ENCODE measurements at places on chromosomes 13 and 19. TPM values are rescaled to one million over a fixed set of nuclear protein-coding genes. Genes with fewer than 3 reads are reported as not detected.

GRCh38 chr13:91058919-91059318, 288.6 kb upstream of the MIR17HG start:
- no peak for DNase-seq

DNA sequence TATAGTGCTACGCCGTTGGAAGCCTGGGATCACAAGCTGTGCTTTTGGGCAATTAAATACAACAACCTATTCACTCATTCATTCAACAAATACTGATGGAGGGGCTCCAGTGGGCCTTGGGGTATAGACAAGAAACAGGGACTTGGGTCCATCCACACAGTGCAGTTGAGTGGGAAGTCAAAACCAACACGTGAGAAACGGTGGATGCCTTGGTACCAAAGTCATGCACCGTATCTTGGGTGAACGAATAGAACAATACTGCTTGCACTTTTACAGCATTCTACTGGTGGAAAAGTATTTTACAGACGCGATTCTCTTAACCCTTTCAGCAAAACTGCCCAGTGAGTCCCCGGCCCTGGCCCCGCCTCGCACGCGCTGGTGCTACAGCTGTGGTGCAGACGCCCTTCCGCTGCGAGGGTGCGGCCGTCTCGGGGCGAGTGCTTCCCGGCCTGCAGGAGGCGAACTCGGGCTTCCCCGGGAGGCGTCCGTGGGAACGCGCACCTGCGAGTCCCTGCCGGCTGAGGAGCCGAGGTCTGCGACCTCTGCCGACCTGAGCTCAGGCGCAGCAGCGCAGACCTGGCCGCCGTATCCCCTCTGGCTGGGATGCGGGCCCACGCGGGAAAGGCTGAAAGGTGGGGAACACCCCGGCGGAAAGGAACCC, 8.3 kb downstream of the TNFRSF19 start:
- DNase-seq, result no peak

Gene INSR
- total RNA-seq, result 116 TPM

GRCh38 chr19:50252111-50252886, 48.9 kb downstream of the MYH14 start:
- no peak for DNase-seq

GRCh38 chr13:23792680-23793079, 96.5 kb downstream of the MIPEP start:
- no peak for DNase-seq

Gene CD22
- 1.4 TPM for total RNA-seq

Gene SLC17A7
- 2.8 TPM for total RNA-seq

- no peak for DNase-seq
Measured at GRCh38 chr13:25501231-25501630, 129.5 kb downstream of the ATP8A2 start.

- DNase-seq, result no peak
Measured at GRCh38 chr13:62687732-62688131, 1272.1 kb upstream of the PCDH20 start.

Gene CYP4F12
- 4.7 TPM for total RNA-seq

DNA sequence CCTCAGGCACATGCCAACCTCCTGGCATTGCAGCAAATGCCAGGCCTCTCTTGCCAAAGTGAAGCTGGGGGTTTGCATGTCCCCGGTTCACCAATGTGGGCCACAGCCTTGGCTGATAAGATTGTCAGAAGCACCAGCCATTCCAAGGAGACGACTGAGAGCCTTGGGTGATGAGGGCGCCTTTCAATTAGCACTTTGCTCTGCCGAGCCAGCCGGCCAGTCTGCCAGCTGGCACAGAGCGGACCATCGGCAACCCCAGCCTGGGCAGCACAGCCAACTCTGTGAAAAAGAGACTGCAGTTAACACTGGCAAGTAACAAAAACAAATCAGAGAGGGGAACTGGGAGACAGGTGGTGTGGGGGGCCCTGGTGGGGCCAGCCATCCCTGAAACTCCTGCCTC, 67.3 kb downstream of the EFNB2 start:
- DNase-seq, result no peak

Gene PTGIR
- total RNA-seq, result 106 TPM

DNA sequence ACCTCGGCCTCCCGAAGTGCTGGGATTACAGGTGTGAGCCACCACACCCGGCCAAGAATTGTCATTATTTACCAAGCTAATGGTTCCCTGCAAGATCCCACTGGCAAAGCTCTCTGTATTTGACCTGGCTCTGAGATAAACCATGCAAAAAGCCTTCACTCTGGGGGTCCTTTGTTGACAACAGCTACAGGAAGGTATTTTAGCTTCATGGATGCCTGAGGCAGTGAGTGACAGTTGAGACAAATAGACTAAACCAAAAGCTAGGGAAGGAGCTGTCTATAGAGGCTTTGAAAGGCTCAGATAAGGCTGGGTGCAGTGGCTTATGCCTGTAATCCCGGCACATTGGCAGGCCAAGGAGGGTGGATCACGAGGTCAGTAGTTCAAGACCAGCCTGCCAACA, 45.5 kb downstream of the NOTCH3 start:
- no peak for DNase-seq

- no peak for DNase-seq
Measured at GRCh38 chr19:4052114-4052992, 14.3 kb downstream of the ZBTB7A start.

GRCh38 chr13:30173303-30173610, 134.1 kb downstream of the KATNAL1 start:
- DNase-seq, result no peak
